ENCODE measurements at places on chromosomes 1 and 21.

DNA sequence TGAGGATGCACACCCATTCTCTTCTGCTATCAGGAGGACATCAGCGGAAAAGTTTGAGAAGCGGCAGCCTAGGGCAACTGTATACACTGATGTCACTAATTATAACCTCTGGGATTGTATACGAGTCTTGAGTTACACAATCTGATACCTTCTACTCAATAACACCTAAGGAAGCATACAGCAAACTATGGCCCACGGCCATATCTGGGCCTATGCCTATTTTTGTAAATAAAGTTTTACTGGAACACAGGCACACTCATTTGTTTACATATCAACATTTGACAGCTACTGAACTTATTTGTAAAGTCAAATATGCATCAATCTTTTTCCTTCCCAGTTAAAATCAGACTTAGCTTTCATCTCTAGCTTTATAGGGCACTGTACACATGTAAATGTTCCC, 187.2 kb downstream of the ZSCAN20 start:
- no peak for DNase-seq

- no peak for DNase-seq
Observed at GRCh38 chr1:14263225-14263624, 335.3 kb upstream of the KAZN start.

DNA sequence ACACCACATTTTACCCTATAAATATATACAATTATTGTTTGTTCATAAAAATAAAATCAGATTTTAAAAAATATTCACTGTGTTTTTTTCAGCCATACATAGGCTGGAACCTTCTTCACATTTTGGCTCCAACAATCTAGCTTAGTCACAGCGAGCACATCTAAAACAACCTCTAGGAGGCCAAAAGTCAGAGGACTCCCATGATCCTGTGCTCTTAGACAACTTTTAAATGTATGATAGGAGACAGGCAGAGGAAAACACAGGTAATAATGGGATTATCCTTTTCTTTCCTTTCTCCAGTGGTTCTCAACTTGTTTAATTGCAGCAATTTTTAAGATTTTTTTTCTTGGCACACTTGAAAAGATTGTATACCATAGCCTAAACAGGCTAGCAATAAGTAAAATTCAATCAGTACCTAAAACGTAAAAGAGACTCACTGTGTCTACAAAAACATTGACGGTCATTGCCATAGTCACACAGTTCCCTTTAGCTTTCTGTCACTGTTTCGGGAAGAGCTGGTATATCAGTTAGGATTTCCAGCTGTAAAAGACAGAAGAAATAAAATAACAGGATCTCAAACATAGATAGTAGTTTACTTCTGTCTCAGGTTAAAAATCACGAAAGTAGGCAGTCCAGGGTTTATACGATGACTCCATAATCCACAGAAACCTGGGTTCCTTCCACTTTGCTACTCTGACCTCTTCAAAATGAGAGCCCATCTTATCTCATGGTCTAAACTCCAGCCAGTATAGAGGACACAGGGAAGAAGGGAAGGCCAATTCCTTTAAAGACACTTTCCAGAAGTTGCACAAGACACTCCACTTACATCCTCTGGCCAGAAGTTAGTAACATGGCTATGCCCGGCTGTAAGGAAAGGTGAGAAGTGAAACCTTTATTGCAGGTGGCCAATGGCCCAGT, 39.2 kb upstream of the CR1L start:
- DNase-seq: no peak

DNA sequence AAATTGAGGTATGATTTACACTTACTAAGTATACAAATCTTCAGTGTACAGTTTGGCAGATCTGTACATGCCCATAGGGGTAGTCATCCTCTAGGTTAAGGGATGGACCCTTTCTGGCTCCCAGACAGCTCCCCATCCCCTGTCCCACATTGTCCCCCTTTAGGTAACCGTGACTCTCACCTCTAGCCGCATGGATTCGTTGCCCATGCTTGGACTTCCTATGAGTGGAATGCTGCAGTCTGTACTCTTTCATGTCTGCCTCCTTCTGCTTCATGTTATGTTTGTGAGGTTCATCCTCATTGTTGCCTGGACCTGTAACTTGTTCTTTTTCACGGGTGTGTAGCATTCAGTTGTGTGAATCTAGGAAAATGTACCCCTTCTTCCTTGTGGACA, 20.3 kb downstream of the SLC37A1 start:
- DNase-seq: no peak

GRCh38 chr1:58524353-58524945, 22.1 kb downstream of the OMA1 start:
- DNase-seq: no peak

- no peak for DNase-seq
Observed at GRCh38 chr21:33943293-33943692, 27.7 kb upstream of the ATP5PO start.

GRCh38 chr1:26986658-26987057, 6.8 kb upstream of the TRNP1 start:
- no peak for DNase-seq

GRCh38 chr21:46294647-46295176, 8.6 kb downstream of the YBEY start:
- no peak for DNase-seq

- no peak for DNase-seq
Observed at GRCh38 chr1:212648431-212648830, 39.9 kb downstream of the ATF3 start.

DNA sequence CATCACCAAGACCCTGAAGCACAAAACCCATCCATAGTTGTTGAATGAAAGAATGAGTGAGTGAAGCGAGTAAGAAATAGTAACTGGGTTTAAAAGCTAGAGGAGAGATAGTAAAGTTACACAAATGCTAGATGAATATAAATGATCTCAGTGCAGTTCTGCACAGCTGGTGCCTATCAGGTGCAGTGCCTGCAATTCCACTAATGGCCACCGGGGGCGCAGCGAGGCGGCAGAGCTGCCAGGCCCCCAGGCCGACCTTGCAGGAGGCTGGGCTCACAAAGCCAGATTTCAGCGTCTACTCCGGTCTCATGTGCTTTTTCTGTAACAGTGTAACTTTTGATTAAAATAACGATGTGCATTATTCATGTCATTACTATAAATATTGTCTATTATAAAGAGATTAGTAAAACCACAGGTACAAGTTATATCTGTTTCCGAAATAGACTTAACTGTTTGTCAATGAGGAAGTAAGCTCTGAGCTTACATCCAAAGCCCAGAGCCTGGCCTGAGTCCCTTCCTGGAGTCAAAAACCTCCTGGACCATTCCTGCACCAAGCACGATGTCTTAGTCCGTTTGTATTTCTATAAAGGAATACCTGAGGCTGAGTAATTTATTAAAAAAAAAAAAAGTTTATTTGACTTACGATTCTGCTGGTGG, 477.6 kb downstream of the NPHP4 start:
- peak; percentile 53 for DNase-seq

DNA sequence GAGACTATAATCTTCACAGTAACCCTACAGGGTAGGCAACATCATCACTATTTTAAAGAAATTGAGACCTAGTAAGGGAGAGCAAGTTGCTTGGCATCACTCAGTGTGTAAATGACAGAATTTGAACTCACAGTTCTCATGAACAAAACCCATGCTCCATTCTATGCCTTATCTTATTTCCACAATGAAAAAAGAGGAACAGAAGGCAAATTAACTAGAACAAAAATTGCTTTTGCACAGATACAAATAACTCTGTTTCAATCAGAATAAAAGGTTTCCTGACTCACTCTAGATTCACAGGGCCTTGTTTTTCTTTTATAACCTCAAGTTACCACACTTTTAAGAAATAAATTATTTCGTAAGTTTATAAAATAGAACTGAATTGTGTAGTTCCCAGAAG, 90.1 kb downstream of the UCHL5 start:
- DNase-seq: no peak

- DNase-seq: no peak
Observed at GRCh38 chr1:204524986-204525385, 8.8 kb downstream of the MDM4 start.

GRCh38 chr1:78540048-78540447, 49.3 kb downstream of the PTGFR start:
- DNase-seq: no peak

DNA sequence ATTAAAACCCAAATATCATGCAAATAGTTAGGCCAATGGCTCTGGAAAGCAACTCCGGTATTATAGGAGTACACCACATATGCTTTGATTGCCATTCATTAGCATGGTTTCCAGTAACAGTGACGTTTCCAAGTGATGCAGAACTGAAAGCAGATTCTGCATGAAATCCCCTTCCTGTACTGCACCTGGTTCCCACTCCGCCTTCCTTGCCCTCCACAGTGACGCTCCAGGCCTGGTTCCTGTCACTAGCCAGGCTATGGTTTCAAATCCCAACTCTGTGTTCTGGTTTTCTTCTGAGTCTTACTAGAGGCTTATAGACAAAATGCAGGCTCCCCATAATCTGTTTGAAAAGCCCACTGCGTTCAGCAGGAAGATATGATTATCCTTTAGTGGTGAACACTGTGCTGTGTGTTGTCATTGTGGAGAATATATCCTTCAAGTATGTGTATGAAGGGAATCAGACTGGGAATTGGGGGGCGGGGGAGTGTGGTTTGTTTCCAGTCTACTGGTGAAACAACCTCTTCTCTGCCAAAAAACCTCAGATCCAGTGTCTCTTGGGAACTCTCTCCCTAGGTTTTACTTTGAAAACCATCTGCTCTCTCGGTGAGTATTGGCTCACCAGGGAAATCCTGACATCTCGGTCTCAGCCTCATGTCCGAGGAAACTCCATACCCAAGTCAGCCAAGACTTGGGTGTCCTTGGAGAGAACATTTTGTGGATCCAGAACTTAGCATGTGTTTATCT, 78.7 kb downstream of the TYW3 start:
- DNase-seq: no peak

DNA sequence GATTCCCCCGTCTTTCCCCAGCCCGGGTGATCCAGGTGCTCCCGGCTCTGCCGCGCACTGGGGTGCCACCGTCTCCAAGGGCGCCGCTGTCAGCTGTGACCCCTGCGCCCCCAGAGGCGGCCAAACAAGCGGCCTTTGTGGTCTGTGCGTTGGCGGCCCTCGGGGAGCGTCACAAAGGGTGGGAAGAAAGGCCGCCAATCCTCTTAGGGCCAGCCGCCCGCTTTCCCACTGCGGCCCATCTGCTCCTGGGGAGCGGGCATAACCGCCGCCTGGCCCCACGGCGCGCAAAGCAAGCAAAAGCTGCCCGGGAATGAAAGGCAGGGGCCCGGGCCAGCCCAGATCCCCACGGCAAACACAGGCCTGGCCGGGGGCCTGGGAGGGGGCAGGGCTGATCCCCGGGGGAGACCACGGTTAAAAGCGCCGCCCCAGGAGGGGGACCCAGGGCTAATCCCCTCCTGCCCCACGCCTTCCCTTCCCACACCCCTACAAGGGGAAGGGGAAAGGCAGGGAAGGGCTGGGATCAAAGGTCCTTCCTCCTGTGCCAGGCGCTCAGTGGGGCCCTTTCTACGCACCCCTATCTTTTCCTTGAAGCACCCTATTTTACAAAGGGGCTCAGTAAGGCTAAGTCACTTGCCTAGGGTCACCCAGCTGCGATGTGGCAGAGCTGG, 24.0 kb downstream of the C1QB start:
- no peak for DNase-seq

GRCh38 chr1:24426744-24427544, 11.3 kb downstream of the NIPAL3 start:
- DNase-seq: no peak

DNA sequence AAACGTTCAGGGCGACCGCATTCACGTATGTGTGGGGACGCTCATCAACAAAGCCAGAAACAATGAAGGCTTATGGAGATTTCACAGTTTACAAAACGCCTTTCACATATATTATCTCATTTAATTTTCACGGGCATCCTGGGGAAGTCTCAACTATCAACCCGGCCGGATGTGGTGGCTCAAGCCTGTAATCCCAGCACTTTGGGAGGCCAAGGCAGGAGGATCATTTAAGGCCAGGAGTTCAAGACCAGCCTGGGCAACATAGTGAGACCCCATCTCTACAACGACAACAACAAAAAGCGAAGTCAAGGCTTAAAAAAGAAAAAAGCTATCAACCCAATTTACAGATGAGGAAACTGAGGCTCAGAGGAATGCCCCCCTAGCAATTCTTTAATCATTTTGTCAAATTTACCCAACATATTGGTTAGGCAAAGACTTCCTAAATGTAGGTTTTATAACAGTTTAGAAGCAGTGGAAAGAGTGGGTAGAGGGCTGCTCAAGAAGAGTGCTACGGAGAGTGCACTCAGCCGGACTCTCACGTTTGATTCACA, 28.3 kb downstream of the SLC66A1 start:
- no peak for DNase-seq

DNA sequence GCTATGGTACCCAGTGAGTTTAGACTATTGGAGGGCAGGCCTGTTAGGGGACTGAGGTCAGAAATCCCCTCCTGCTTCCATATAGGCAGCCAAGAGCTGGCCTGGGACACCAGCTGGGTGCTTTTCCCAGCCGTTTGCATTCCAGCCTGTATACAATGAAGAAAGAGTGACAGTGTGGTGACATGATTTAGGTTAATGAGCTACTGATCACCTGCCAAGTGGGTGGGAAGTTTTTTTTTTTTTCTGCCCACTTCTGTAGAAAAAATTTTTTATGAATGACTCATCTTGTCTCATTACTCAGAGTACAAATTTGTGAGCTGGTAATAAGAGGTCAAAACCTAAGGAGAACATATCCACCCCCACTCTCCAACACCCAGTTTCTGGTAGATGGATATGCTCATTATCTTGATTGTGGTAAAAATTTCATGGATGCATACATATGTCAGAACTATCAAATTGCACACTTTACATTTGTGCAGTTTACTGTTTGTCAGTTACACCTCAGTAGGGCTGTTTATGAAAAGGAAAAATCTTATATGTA, 16.4 kb upstream of the CGN start:
- DNase-seq: no peak

- DNase-seq: no peak
Observed at GRCh38 chr1:186559601-186560116, 98.7 kb upstream of the PDC start.

GRCh38 chr1:2395245-2395644, 3.6 kb downstream of the RER1 start:
- DNase-seq: no peak

GRCh38 chr21:44288251-44289110, 2.8 kb downstream of the AIRE start:
- no peak for DNase-seq

- no peak for DNase-seq
Observed at GRCh38 chr1:46581681-46582455, 22.2 kb downstream of the MKNK1 start.

DNA sequence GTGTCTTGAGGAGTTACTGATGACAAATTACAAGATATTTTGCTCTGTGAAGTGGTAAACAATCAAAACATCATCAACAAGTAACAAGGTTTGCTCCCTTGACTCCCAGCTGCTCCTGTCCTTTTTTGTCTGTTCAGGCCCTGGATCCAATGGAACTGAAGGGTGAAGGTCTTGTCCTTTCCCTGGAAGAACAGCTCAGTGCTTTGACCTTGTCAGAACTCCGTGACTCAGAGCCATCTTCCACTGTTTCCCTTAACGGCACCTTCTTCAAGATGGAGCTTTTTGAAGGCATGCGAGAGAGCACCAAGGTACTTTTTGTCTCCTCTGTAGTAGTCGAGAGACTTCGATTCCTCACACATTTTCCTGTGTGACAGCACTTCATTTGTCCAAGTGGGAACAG, 29.0 kb downstream of the TRIM45 start:
- DNase-seq: no peak

- no peak for DNase-seq
Observed at GRCh38 chr1:22137004-22137720, 5.7 kb downstream of the WNT4 start.

- no peak for DNase-seq
Observed at GRCh38 chr1:38563942-38564735, 295.4 kb downstream of the RRAGC start.

GRCh38 chr1:3153902-3154795, 85.1 kb downstream of the PRDM16 start:
- no peak for DNase-seq
